Right lung (tissue), 10 donors: ENCODE measurements at places on chromosomes 2 and 18. TPM values are rescaled to one million over a fixed set of nuclear protein-coding genes. Genes with fewer than 3 reads are reported as not detected.

DNA sequence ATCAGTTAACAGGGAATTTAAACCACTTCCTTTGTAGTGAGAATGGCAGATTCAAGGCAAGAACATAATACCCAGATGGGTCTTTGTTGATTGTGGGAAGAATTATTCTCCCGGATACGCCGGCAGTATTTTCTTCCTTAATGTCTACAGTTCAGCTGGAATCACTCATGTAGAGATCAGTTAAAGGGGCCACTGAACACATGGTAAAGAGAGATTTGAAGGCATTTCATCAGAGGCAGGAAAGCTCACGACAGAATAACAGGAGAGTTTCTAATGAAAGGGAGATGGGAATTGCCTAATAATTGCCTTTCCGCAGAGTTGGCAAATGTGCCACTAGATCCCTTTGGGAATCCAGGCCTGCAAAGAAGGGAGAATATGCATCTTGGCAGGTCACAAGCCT is 327.7 kb upstream of the ZNF804A start:
- DNase-seq, result no peak

- DNase-seq, result no peak
Measured at GRCh38 chr2:216341121-216341520, 31.2 kb downstream of the MARCHF4 start.

GRCh38 chr18:66749030-66749429 is 145.1 kb upstream of the CDH19 start:
- DNase-seq, result no peak

GRCh38 chr2:230016844-230017243 is 51.9 kb downstream of the SLC16A14 start:
- DNase-seq, result no peak

- no peak for DNase-seq
Measured at GRCh38 chr2:11515490-11515981, 18.3 kb upstream of the GREB1 start.

- DNase-seq, result no peak
Measured at GRCh38 chr2:226661789-226662545, 137.7 kb downstream of the IRS1 start.

DNA sequence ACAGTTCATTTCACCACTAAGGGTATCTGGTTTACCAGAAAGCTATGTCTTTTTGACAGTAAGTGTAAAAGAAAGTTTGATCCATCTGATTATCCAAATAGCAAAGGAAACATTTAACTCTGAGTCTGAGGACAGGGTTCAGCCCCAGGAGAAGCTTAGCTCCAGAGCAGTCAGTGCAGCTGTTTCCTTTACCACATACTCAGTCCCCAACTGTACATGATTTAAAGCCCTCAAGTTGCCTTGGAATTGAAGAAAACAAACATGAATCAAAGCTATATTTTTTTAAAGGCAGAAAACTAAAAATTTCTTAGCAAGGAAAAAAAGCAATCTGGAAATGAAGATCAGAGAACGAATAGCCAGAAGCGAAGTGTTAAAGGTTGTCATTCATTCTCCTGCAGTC is 746.0 kb downstream of the METTL4 start:
- DNase-seq, result no peak

Gene CFAP210
- 3.8 TPM for polyA plus RNA-seq

Gene SLC9A4
- 0.03 TPM for polyA plus RNA-seq
